Gastrocnemius medialis (tissue), 4 donors: ENCODE measurements at places on chromosomes 7 and 10.

DNA sequence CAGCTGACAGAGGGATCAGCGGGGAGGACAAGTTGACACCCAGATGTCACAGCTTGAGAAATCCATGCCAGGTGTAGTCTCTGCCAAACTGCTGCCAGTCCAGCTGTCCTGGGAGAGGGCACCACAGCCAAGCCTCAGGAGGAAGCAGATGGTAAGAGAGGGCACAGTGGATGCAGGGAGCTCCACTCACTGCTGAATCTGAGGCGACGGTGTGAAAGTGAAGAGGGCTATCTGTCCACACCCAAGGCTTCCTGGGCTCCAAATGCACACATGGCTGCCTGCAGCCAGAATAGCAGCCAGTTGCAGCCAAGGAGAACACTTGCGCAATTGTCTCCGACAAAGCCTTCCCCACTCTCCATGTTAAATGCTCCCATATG is 502.4 kb downstream of the GRID1 start:
- H3K36me3 ChIP-seq: no peaks in the 10 kb centered on the region
- H3K27me3 ChIP-seq: no peaks in the 10 kb centered on the region
- peak; percentile 48 for DNase-seq
- H3K27ac ChIP-seq: peak overlapping the region; percentile 43
- no peaks in the 10 kb centered on the region for H3K4me1 ChIP-seq
- no peak overlapping the region for H3K4me3 ChIP-seq

- H3K36me3 ChIP-seq: no peaks in the 10 kb centered on the region
- H3K27me3 ChIP-seq: no peaks in the 10 kb centered on the region
- H3K4me3 ChIP-seq: peak overlapping the region; percentile 66
- peak overlapping the region; percentile 90 for H3K27ac ChIP-seq
Observed at GRCh38 chr7:151520419-151521261, 945 bp upstream of the RHEB start.

GRCh38 chr7:16619979-16620408 is 25.6 kb downstream of the ANKMY2 start:
- DNase-seq: no peak
- H3K27me3 ChIP-seq: no peaks in the 10 kb centered on the region
- peaks cover 12% of the 10 kb centered on the region for H3K4me1 ChIP-seq
- peak overlapping the region; percentile 48 for H3K27ac ChIP-seq
- H3K36me3 ChIP-seq: no peaks in the 10 kb centered on the region

DNA sequence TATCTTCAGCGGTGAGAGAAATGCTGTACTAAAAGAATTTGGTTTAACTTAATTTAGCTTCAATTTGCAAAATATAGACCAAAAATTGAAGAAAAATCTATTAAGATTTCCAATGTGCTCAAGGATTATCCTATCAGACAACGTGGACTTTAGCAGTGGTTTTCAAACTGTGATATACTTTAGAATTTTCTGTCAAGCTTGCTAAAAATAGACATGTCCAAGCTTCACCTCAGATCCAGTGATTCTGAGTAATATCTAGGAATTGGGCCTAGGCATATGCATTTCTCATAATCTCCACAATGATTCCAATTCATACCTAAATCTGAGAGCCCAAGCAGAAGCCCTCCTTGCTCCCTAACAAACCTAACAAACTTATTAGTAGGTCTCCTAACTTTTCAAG is 3.4 kb downstream of the WASL start:
- DNase-seq: no peak
- peaks cover 73% of the 10 kb centered on the region for H3K4me1 ChIP-seq
- H3K27ac ChIP-seq: peak overlapping the region; percentile 99
- no peak overlapping the region for H3K4me3 ChIP-seq

DNA sequence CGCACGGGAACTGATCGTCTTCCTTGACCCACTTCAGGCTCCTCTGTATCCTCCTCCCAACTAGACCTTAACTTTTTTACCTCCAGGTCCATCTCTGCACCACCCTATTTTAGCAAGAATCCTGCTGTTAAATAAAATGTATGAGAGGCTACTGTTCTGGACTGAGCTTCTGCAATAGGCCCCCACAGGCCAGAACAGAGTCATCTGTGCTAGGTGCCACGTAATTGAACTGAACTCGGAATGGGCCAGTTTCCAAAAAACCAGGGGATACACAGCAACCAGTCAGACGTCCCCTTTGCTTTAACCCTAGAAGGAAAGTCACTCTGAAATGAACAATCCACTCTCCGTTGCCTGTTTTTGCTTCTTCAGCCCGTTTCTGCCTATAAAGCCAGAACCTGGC is 71.3 kb downstream of the CHST15 start:
- DNase-seq: no peak
- no peaks in the 10 kb centered on the region for H3K27me3 ChIP-seq
- H3K4me1 ChIP-seq: no peaks in the 10 kb centered on the region
- H3K36me3 ChIP-seq: no peaks in the 10 kb centered on the region

DNA sequence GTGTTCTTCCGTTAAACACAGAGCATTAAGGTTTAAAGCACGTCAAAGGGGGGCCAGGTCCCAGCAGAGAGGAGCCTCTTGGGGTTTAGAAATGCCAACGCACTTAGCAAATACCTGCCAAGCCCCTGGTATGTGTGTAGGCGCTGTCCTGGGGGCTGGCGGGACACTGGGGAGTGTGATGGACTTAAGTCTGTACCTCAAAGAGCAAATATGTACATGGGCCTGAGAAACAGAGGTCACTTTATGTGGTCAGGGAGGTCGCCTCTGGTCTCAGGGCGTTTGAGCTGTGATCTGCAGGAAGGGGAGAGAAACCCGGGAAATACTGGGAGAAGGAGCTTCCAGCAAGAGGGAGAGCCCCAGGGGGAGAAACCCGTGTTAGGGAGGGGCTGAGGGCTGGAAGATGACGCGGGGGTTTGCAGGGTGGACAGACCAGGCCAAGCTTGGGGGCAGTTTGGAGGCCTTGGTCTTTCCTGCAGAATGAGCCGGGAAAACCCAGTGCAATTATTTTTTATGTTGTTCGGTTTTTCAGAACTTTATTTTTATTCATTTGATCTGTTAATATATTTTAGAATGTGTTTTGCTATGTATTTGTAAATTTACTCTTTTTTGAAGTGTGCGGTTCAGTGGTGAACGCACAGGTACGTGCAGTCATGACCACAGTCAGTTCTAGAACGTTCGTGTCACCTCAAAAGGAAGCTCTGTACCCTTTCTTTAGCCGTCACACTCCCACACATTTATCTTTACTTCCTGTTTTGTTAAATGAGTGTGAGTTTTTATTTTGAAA is 441.4 kb upstream of the FOXK1 start:
- H3K36me3 ChIP-seq: no peaks in the 10 kb centered on the region
- no peaks in the 10 kb centered on the region for H3K4me1 ChIP-seq
- DNase-seq: no peak
- no peaks in the 10 kb centered on the region for H3K27me3 ChIP-seq
- H3K4me3 ChIP-seq: no peak overlapping the region
- no peak overlapping the region for H3K27ac ChIP-seq

- H3K36me3 ChIP-seq: no peaks in the 10 kb centered on the region
- no peak overlapping the region for H3K4me3 ChIP-seq
- DNase-seq: no peak
- no peaks in the 10 kb centered on the region for H3K27me3 ChIP-seq
- H3K4me1 ChIP-seq: peaks cover 9% of the 10 kb centered on the region
Observed at GRCh38 chr10:4312051-4312835, 513.8 kb upstream of the AKR1E2 start.

GRCh38 chr10:69883310-69884023 is 81.8 kb downstream of the COL13A1 start:
- H3K4me3 ChIP-seq: no peak overlapping the region
- no peaks in the 10 kb centered on the region for H3K27me3 ChIP-seq
- peaks cover 3% of the 10 kb centered on the region for H3K36me3 ChIP-seq
- H3K27ac ChIP-seq: peak overlapping the region; percentile 15

GRCh38 chr10:130498042-130498441 is 361.9 kb downstream of the GLRX3 start:
- H3K36me3 ChIP-seq: no peaks in the 10 kb centered on the region
- H3K4me3 ChIP-seq: no peak overlapping the region
- no peaks in the 10 kb centered on the region for H3K4me1 ChIP-seq
- H3K27ac ChIP-seq: no peak overlapping the region

GRCh38 chr10:75018251-75018650 is 93.2 kb upstream of the SAMD8 start:
- H3K27ac ChIP-seq: no peak overlapping the region
- H3K36me3 ChIP-seq: peaks cover 26% of the 10 kb centered on the region
- peaks cover 22% of the 10 kb centered on the region for H3K4me1 ChIP-seq

- no peaks in the 10 kb centered on the region for H3K36me3 ChIP-seq
- H3K27ac ChIP-seq: peak overlapping the region; percentile 64
- H3K4me1 ChIP-seq: no peaks in the 10 kb centered on the region
- H3K4me3 ChIP-seq: peak overlapping the region; percentile 73
- no peak for DNase-seq
Observed at GRCh38 chr7:21944616-21945453, 864 bp downstream of the CDCA7L start.

GRCh38 chr7:47066976-47067614 is 514.8 kb downstream of the TNS3 start:
- H3K27me3 ChIP-seq: no peaks in the 10 kb centered on the region
- H3K36me3 ChIP-seq: no peaks in the 10 kb centered on the region
- H3K27ac ChIP-seq: no peak overlapping the region
- no peak for DNase-seq
- no peaks in the 10 kb centered on the region for H3K4me1 ChIP-seq

DNA sequence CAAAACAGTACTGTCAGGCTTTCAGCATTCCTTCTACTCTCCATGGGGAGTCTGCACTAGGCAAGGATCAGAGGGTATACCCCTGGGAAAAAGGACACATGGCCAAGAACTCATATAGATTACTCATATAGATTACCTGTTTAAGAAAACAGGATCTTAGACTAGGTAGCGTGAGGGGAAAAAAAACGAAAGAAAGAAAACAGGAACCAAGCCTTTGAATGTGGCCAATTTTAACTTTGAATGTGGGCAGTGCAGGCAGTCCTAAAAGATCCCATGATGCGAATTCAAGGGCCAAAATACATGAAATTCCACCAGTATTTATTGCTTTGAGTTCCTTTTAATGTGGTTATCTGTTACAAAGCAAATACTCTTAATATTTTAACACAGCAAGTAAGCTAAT is 108.6 kb upstream of the TAC1 start:
- no peak overlapping the region for H3K27ac ChIP-seq
- DNase-seq: no peak
- no peaks in the 10 kb centered on the region for H3K36me3 ChIP-seq
- H3K27me3 ChIP-seq: no peaks in the 10 kb centered on the region
- no peaks in the 10 kb centered on the region for H3K4me1 ChIP-seq
- H3K4me3 ChIP-seq: no peak overlapping the region

DNA sequence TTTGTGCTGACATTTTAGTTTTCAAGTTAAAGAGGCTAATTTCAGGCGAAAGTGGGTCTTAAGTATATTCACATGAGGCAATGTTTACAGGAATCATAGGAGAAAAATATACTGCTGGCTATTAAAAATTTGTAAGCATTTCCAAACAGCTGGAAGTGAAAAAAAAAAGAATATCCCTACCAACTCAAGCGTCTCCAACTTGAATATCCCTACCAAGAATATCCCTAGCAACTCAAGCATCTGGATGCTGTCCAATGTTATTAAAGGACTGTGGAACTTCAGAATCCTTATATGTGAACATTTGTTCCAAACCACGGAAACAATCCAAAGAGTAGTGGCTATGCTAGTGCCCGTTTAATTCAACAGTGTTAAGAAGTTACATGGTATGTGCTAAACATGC is 1303.0 kb downstream of the GATA3 start:
- no peak for DNase-seq
- no peaks in the 10 kb centered on the region for H3K4me1 ChIP-seq
- no peak overlapping the region for H3K4me3 ChIP-seq
- no peaks in the 10 kb centered on the region for H3K36me3 ChIP-seq
- no peaks in the 10 kb centered on the region for H3K27me3 ChIP-seq
- H3K27ac ChIP-seq: no peak overlapping the region
